ENCODE measurements at places on chromosomes 12 and 14. TPM values are rescaled to one million over a fixed set of nuclear protein-coding genes. Genes with fewer than 3 reads are reported as not detected.

DNA sequence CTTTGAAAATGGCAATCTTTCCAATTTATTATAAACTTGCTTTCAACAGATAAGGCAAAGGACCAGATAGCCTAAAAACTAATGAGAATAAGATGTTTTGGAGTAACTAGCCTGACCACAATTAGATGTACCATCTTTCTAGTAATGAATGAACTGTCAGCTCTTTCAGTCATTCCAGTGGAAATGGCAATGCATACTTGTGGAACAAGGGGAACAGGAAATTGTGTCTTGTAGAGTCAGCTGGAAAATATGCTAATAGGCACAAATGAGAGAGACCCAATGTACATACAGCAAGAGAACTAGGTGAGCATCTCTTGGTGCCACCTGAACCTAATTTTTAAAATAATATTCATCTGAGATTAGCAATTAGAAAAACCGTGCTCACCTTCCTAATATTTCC, 76.1 kb upstream of the GPHB5 start:
- no peaks in the 10 kb centered on the region for H3K27me3 ChIP-seq
- no peaks in the 10 kb centered on the region for H3K4me1 ChIP-seq
- H3K27ac ChIP-seq, result no peak overlapping the region
- H3K4me3 ChIP-seq, result no peak overlapping the region
- no peaks in the 10 kb centered on the region for H3K36me3 ChIP-seq

- peaks cover 20% of the 10 kb centered on the region for H3K4me1 ChIP-seq
These were observed 10.9 kb downstream of the CCDC85C start for GRCh38 chr14:99592933-99593753.

DNA sequence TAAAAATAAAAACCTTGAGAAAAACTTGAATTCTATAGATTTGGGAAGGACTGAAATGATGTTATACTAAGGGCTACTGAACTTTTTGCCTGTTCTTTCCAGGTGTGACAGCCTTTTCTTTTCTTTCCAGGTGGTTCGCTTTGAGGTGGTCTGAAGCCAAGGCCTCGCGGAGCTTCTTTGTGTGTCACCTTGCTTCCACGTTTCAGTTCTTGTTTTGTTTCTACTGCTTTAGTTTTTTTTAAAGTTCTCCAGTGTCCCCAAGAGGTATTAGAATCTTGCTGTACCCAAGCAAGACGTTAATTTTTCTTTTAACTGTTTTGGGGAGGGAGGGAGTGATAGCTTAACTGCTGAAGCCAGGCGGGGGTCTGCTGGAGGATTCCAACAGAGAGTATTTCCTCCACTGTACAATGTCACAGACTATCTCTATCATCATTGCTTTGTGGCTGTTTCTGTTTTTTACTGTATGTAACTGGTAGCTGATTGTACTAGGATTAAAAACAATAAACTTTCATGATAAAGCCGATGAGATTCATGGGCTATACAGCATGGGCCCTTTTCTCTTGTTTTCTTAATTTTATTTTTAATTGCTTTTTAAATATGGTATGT, 40.2 kb downstream of the PROX2 start:
- no peaks in the 10 kb centered on the region for H3K27me3 ChIP-seq
- no peak overlapping the region for H3K27ac ChIP-seq
- H3K4me1 ChIP-seq, result no peaks in the 10 kb centered on the region
- no peak for DNase-seq
- H3K36me3 ChIP-seq, result peaks cover 10% of the 10 kb centered on the region

- H3K27me3 ChIP-seq, result no peaks in the 10 kb centered on the region
- no peak for DNase-seq
- no peaks in the 10 kb centered on the region for H3K36me3 ChIP-seq
- peaks cover 3% of the 10 kb centered on the region for H3K4me1 ChIP-seq
- H3K27ac ChIP-seq, result no peak overlapping the region
- H3K4me3 ChIP-seq, result no peak overlapping the region
These were observed 264.1 kb downstream of the DACT1 start for GRCh38 chr14:58901826-58902225.

- H3K4me3 ChIP-seq, result no peak overlapping the region
- H3K36me3 ChIP-seq, result no peaks in the 10 kb centered on the region
- no peak overlapping the region for H3K27ac ChIP-seq
- H3K4me1 ChIP-seq, result no peaks in the 10 kb centered on the region
- DNase-seq, result no peak
These were observed 1334.1 kb downstream of the FSCB start for GRCh38 chr14:43172899-43173548.

- H3K27ac ChIP-seq, result no peak overlapping the region
- H3K4me1 ChIP-seq, result peaks cover 59% of the 10 kb centered on the region
- H3K4me3 ChIP-seq, result no peak overlapping the region
- DNase-seq, result no peak
- peaks cover 1% of the 10 kb centered on the region for H3K36me3 ChIP-seq
These were observed 57.2 kb downstream of the SETD3 start for GRCh38 chr14:99423434-99423833.

DNA sequence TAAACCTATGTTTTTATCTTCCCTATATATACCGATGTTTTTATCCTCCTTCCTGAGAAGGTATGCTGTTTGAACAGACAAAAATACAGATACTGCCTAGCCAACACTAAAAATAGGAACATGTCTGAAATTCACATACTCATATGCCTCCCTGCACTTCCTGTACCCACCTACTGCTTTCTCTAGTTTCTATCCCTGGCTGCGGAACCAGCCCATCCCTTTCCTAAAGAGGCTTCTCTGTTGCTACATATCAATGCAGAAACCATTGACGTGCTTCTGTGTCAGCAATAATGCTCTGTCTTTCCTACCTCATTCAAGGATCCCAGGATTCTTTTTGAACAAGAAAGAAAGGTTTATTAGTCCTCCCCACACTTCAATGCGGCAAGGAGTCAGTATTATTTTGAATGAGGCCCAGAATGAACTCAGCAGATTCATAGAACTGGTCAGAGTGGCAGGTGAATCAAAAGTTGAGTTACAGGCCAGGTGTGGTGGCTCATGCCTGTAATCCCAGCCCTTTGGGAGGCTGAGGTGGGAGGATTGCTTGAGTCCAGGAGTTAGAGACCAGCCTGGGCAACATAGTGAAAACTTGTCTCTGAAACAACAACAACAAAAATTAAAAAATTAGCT, 67.8 kb upstream of the NAP1L1 start:
- H3K36me3 ChIP-seq, result no peaks in the 10 kb centered on the region
- no peak overlapping the region for H3K4me3 ChIP-seq
- no peaks in the 10 kb centered on the region for H3K4me1 ChIP-seq
- H3K27ac ChIP-seq, result no peak overlapping the region
- no peaks in the 10 kb centered on the region for H3K27me3 ChIP-seq
- no peak for DNase-seq

- no peaks in the 10 kb centered on the region for H3K36me3 ChIP-seq
- no peaks in the 10 kb centered on the region for H3K27me3 ChIP-seq
- no peak overlapping the region for H3K4me3 ChIP-seq
- DNase-seq, result peak; percentile 55
- peaks cover 7% of the 10 kb centered on the region for H3K4me1 ChIP-seq
These were observed 233.3 kb upstream of the KRR1 start for GRCh38 chr12:75744607-75745256.

DNA sequence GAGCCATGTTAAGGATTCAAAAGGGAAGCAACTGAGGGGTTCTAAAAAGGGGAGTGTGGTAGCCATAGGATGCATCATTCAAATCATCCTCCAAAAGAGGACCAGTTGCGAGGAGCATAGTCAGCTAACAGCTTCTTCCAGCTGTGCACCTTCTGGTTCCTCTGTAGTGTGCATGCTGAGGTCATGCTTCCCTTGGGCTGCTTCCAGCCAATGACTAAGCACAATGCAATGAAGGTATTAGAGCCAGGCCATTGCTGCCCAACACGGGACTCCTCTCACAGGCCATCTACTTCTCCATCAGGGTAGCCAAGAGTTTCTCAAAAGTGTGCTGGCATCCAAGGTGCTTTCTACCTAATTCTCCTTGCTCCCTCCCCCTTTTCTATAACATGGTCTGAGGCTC, 69.2 kb upstream of the ARID2 start:
- no peak for DNase-seq
- no peak overlapping the region for H3K27ac ChIP-seq
- no peaks in the 10 kb centered on the region for H3K27me3 ChIP-seq
- H3K36me3 ChIP-seq, result no peaks in the 10 kb centered on the region

DNA sequence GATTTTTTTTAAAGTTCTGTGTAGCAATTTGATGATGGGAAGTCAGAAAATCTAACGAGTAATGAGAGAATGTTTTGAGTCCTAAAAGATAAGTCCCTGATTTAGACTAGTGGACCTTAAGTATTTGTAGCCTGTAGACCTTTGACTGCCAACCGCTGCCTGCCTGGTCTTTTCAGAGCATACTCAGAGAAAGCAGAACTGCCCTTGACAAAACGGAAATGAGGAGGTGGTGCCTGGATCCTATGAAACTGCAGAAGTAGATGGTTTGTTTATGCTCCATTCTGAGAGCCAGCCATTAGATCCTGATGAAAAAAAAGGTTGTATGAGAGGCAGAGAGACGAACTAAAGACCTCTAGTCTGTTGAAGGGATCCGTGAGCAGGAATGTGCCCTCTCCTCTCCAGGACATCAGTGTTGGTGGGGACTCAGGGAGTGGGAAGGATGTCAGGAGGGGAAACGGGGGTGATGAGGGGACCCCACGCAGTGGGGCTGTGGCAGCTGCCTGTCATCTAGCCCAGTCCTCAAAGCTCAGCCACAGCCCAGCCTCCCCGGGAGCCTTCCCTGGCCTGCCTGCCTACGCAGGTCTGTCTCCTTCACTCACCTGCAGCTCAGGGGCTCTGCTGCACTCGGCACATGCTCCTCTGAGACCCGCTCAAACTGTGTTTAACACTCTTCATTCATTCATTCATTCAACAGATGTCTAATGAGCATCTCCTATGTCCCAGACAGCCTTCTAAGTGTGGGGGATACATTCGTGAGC, 447.5 kb downstream of the AACS start:
- no peak overlapping the region for H3K27ac ChIP-seq
- H3K36me3 ChIP-seq, result no peaks in the 10 kb centered on the region
- no peak for DNase-seq
- no peaks in the 10 kb centered on the region for H3K4me1 ChIP-seq
- no peaks in the 10 kb centered on the region for H3K27me3 ChIP-seq

DNA sequence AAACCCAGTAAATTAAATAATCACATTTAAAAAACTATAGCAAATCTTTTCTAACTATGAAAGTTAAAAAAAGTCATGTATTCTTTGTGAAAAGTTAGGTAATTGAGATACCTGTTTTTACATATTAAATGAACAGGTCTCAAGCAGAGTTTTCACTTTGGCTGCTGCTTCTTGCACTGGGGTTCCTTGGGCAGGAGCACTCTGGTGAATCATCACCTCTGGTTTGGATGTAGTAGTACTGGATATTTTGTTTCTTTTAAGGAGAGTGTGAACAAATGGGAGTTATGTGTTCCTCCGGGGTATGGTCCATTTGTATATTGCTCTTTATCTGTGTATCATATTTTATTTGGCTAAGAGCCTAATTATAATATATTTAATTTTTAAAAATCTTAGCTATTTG, 82.7 kb downstream of the FUT8 start:
- no peak overlapping the region for H3K4me3 ChIP-seq
- no peaks in the 10 kb centered on the region for H3K4me1 ChIP-seq
- H3K27ac ChIP-seq, result no peak overlapping the region
- H3K27me3 ChIP-seq, result no peaks in the 10 kb centered on the region

DNA sequence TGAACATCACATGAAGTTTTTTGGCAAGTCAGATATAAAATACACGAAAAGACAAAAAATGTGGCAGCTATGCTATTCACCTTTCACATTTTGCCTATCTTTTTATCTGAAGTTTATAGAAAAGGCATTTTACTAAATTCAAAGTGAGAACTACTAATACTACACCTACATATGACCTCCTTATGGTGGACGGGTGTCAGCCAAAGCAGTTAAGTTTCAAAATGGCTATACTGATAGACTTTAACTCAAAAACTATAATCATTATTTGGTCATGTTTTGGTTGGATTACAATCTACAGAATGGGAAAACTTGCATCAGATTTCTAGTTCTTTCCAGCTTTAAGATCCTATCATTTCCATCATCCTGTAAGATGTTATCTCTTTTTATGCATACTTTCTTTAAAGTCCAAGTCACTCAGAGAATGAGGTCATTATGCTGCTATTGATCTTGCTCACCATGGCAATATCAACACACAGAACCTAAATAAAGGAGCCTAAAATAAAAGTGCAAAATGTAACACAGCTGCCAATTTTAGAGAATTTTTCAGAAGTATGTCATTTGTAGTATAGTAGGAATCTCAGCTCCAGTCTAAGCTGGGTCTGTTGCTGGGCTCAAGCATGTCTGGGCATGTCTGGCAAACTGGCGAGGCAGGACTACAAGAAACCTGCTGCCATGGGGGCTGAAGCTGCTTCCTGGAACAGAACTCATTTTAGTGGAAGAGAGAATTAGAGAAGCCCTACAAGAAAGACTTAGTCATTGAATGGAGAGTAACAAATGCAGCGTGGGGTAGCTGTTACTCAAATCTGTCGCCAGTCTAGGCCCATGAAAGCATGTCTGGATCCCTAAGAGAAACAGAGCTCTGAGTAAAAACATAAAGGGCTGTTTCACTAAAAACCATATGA, 7.6 kb upstream of the AEBP2 start:
- H3K36me3 ChIP-seq, result no peaks in the 10 kb centered on the region
- H3K4me3 ChIP-seq, result no peak overlapping the region
- DNase-seq, result no peak
- no peaks in the 10 kb centered on the region for H3K27me3 ChIP-seq

DNA sequence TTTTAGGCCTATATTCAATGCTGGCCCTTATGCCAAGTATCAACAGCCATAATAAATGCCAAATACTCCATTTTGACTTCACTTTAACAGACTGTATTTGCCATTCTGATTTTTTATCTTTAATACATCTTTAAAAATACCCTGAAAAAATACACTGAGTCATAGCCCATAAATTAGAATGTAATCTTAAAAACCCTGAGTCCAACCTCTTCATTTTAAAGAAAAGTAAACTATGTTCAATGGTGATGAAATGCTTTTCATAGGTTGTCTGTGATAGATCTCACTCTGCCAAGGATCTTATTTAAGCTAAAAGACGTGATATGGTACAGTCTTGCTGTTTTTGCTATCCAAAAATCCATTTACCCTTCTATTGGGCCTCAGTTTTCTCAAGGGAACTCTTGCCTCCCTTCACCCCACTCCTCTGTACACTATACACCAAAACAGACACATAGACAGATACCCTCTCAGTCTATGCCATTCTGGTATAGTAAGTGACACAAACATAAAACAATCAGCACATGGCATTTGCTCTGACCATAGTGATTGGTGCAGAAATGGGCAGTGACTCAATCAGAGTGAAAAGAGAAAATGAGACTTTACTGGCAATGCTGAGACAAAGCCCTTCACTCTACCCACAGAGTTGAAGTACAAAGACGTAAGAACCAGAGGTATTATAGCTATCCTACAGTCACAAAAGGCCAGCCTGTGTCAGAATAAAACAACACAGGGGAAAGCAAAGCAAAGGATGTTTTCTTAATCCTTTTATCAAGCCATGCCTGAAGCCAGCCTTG, 49.1 kb downstream of the BTG1 start:
- peaks cover 12% of the 10 kb centered on the region for H3K4me1 ChIP-seq
- DNase-seq, result no peak
- H3K4me3 ChIP-seq, result no peak overlapping the region
- no peaks in the 10 kb centered on the region for H3K36me3 ChIP-seq
- no peaks in the 10 kb centered on the region for H3K27me3 ChIP-seq

GRCh38 chr14:68283378-68284123, 464.0 kb downstream of the RAD51B start:
- no peaks in the 10 kb centered on the region for H3K27me3 ChIP-seq
- no peak overlapping the region for H3K4me3 ChIP-seq
- H3K27ac ChIP-seq, result no peak overlapping the region
- no peak for DNase-seq

CFAP251 gene
- 2.5 TPM for total RNA-seq

WNT1 gene
- not detected for total RNA-seq

IFNG-AS1 gene
- not detected for total RNA-seq

PKP2 gene
- 49.9 TPM for total RNA-seq

PRKD1 gene
- 9.7 TPM for total RNA-seq

OTX2 gene
- 21.2 TPM for total RNA-seq

SERPINA12 gene
- not detected for total RNA-seq

GPR132 gene
- total RNA-seq, result 0.14 TPM

IQSEC3 gene
- total RNA-seq, result 2.1 TPM
